RCC 7860 (cell line): ENCODE measurements at places on chromosomes 3 and 15.
A peak's percentile ranks its signal among the peaks of the same experiment; 100 is the strongest.

DNA sequence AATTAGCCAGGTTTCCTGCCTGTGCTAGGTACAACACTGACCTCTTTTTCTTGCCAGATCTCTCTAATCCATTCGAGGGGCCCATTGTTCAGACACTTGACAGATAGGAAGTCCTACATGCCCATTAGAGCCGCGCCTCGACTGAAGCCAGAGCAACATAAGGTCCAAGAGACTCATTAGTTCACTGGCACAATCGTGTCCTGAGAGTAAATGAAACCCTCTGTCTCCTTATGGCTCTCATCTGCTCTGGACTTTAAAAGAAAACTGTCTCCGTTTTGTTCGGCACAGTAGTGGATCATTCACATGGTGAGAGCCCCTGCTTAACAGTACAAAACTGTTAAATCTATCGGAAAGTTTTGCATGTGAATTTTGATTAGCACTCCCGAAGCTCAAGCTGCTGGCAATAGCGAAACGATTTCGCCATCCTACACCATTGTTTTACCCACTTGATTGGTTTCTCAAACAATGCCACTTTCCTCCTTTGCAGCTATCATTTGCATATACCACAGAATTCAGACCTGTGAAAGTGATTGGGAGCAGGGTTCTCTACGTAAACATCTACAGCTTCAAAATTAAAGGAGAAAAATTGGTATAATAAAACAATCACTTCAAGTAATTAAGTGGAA is 19.0 kb upstream of the C15orf61 start:
- DNase-seq, result no peak

GRCh38 chr3:158810823-158811724 is 9.2 kb downstream of the MFSD1 start:
- DNase-seq, result no peak

GRCh38 chr3:15164340-15164739 is 41.7 kb upstream of the CAPN7 start:
- no peak for DNase-seq

DNA sequence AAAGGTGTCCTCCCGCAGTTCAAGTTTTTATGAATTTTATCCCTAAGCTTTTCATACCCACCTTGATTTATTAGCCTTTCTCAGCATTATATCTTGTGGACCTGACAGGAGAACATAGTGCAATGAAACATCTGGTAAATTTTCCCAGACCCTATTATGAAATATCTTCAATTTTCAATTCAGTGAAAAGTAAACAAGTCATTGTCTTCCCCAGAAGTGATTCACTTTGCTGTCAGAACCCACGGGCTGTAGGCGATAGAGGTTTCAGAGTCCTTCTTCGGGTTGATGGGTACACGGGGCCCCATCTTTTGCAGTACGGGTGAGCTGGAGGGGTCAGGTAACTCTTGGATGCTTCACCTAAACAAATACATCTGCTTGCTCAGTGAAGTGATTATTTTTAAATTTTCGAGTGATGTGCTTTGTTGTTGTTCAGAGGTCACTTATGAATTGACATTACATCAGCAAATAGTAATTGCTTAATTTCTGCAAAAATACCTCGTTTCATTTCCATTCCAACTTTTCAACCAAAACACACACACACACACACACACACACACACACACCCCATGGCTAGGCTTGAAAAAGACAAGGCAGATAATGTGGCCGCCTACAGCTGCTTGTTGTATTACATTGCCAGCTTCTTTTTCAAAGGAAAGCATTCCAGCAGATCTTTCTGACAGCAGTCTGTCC is 102.9 kb downstream of the SEMA6D start:
- no peak for DNase-seq

GRCh38 chr3:58377168-58377567 is 44.5 kb downstream of the PXK start:
- DNase-seq, result no peak

DNA sequence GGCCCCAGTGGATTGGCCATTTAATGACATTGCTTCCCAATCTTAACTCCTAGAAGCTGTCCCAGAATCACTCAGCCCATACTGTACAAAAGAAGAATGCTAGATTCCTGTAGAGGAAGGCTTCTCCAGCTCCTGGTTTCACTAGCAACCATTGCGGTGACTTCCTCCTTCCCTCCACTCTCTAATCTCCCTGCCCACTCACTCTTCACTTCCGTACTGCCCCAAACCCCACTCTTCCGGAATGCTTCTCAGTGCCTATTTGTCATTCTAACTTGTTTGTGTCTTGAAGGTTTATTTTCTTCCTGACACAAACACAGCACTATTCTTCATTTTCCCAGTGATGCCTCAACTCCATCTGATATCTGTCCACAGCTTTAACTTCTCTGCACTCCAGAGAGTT is 97.1 kb upstream of the SPATA16 start:
- no peak for DNase-seq

GRCh38 chr3:59374091-59374817 is 324.4 kb upstream of the CFAP20DC start:
- DNase-seq, result no peak

DNA sequence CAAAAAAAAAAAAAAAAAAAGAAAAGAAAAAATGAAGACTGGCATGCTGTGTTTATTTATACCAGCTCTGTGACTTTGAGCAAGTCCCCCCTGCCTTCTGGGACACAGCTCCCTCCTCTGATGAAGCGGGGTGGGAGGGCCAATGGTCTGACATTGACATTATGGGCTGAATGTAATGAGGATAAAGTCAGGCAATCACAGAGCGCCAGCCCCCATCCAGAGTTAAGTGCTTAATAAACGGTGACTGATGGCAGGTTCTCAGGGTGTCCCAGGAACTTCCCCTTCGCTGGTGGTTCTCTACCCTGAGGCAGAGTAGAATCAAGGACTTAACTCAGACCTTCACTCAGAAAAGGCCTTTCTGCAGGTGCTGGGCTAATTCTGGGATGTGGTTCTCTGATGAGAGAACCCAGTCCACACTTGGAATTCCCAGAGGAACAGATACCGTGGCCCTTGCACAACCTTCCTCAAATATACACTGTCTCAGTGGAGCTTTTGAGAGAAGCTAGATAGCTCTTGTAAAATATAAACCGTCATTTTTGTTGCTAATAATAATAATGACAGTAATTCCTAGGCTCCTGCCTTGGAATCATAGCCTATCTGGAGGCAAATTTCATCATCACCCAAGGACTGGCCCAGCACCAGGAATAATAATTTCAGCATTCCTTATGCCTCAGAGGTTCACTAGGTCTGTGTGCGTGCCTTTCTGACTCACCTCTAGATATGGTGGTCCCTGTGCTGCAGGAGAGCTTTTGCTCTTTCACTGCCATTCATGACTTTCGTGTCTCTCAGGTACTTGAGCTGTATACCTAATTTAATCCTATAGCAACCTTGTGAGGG is 115.8 kb downstream of the RPLP1 start:
- DNase-seq, result peak; percentile 13

DNA sequence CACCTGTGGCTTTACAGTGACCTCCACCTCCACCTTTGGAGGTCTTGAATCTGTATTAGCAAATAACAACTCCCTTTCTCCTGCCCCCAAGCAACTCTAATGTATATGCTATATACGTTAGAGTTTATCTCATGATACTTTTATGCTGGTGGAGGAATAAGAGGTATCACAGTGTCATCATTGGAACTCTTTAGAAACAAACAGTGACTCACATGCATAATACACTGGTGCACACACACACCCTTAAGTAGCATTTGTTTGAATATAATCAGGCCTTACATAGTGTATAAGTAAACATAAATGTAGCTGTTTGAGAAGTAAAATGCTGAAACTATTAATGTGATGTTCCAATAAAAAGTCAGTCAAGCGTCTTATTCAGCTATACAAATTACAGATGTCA is 280.2 kb upstream of the C2CD4B start:
- no peak for DNase-seq

DNA sequence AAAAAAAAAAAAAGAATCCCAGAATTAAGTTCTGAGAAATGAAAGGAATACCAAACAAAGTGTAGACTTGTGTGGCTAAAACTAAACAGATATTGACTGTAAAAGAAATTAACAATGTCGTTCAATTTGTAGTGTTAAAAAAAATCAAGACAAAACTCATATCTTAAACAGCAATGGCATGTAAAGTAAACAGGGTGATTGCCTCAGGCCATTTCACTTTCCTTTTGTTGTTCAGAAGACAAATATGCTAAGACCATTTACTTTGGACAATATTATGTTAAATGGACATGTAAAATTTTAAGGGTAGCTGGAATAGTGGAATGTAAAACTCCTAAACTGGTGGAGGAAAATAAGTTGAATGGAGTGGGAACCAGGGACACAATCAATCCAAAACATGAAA is 139.1 kb downstream of the RTP4 start:
- DNase-seq, result no peak

DNA sequence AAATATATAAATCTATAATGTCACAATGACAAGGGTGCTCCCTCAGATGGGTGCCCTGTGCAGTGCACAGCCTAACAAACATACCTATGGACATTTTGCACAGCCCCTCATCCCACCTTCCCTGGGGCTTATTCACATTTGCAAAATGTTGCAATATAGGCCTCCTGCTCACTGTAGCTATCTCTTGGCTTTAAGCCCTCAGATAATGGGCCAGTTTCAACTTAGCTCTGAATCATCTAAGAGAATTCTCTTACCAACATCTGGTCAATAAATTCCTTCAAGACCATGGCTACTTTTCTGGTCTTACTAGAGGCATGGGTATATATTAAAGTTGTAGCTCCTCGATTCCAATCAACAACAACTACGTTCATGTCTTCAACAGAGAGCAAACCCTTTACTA is 17.9 kb downstream of the LIPH start:
- DNase-seq, result no peak
